ENCODE measurements at places on chromosomes 2 and 18.
A peak's percentile ranks its signal among the peaks of the same experiment; 100 is the strongest.

- no peak for DNase-seq
Observed at GRCh38 chr2:169964740-169965139, 137.5 kb downstream of the UBR3 start.

GRCh38 chr18:6414723-6415417 lies at the start of gene L3MBTL4:
L3MBTL4 (minus strand) TSS chr18:6414911; CDS start chr18:6311625, 103,286 bp downstream.
- no peak for DNase-seq

GRCh38 chr2:239369631-239370161 lies 31.1 kb downstream of the HDAC4 start:
- no peak for DNase-seq

DNA sequence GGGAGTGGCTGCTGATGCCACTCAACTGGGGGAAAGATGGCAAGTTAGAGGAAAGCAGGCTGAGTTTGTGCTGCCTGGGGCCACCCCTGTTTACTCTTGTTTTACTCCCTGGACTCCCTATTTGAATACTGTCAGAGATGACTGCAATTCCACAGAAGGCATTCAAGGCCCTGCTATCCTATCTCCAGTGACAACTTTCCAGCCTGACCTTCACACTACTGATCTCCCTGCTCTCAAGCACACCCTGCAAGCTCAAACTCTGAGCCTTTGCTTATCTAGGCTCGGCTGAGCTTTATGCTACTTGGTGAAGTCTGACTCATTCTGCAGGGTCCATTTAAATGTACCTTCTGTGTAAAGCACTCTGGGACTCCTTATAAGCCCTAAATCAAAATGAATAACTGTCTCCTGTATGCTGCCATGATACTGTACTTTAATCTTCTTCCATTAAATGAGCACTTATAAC lies 39.3 kb upstream of the DSG1 start:
- no peak for DNase-seq

- no peak for DNase-seq
Observed at GRCh38 chr18:31064130-31064529, 21.6 kb upstream of the DSC3 start.

- no peak for DNase-seq
Observed at GRCh38 chr2:155895016-155895415, 437.5 kb downstream of the NR4A2 start.

- DNase-seq = no peak
Observed at GRCh38 chr18:37672932-37673595, 107.5 kb upstream of the CELF4 start.

DNA sequence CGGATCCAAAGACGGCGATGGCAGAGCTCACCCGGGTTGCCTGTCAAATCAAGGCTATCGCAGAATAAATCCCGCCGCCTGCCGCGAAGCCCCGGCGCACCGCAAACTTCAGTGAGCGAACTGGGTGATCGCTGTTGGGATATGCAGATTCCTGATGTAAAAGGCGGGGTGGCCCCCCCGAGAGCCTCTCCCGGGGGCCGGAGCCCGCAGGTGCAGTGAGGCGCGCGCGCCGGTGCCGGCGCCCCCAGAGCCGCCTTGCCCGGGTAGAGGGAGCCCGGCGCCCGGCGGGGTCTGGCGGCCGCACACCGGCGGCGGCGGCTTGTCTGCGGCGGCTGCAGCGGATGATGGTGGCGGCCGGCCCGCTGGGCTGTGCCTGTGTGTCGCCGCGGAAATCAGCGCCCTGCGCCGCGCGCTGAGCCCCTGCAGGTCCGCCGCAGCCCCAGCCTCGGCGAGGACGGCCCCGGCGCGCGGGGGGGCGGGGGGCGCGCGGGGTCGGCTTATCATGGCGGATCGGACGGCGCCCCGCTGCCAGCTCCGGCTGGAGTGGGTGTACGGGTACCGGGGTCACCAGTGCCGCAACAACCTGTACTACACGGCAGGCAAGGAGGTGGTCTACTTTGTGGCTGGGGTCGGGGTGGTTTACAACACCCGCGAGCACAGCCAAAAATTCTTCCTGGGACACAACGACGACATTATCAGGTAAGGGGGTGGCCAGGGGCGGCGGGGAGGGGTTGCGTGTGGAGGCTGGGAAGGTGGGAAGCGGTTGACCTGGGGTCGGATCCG lies 1.3 kb downstream of the EML6 start:
- peak; percentile 33 for DNase-seq
